ENCODE measurements at places on chromosomes 5 and 9.

DNA sequence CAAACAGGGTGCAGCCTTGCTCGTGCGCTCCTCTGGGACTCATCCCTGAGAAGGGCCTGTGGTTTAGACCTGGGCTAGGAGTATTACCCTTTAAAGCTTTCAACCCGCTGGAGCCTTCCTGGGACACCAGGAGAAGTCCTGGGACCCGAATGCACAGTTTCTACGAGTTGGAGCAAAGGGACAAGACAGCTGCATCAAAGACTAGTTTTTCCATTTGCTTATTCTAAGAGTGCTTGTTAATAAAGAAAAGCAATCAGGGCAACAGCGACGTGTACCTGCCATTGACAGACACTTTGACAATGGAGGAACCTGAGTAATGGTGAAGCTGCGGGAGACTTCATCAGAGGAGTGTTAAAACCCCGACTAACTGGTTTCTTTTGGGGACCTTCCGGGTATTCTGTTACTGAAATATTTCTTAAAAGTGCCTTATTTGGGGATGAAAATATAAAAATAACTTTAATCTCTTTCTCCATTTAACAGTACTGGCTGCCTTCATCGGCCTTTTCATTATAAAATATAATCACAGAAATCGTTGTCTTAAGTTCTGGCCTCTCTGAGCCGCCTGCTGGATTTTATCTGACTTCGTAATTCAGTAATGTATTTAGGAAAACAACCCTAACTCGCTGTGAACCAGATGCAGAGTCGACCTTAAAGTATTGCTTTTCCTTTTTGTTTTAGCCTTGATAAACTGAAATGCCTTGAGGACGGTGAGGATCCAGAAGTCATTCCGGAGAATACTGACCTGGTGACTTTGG, 732 bp downstream of the SNAPC3 start:
- DNase-seq: no peak

GRCh38 chr5:74187757-74188156, 452.8 kb downstream of the ENC1 start:
- DNase-seq: no peak

GRCh38 chr5:6412811-6413210, 34.5 kb upstream of the MED10 start:
- no peak for DNase-seq

- no peak for DNase-seq
These were observed 124.7 kb upstream of the VLDLR start for GRCh38 chr9:2496934-2497333.

DNA sequence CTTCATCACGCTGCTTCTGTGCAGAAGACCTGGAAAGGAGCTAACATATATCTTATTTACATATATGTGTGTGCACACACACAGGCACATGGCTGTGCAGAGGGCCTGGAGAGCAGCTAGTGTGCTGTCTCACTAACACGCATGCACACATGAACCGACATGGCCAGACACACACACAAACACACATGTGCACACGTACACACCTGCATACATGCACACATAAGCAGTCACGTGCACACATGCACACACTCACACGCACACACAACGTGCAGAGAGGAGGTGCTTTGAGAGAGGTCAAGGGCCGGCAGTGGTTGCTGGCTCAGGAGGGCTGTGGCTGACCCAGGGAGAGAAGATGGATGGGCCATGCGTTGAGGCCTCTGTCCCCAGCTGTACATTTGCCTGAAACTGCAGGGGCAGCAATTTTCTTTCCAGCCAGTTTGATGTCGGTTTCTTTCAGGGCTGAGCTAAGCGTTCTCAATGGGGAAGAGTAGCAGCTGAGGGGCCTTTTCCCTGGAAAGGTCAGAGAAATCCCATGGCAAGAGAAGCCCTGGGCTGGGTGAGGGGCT, 66.7 kb downstream of the OLFM1 start:
- DNase-seq: no peak

All from mesothelial cell of epicardium (in vitro differentiated cells).